ENCODE measurements at places on chromosomes 2 and 18.

DNA sequence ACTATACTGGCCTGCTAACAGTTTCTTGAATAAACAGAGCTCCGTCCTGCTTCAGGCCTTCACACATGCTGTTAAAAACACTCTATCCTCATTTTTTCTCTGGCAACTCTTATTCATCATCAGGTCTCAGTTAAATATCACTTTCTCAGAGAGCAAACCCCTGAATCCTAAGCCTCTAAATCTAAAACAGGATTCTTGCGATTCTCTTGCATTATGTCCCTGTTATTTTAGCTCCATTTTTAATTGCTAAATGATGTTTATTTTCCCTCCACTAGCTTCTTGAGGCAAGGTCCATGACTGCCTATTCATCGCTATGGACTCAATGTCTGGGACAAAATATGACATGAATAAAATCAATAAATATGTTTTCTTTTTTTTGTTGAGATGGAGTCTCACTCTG is 190.7 kb upstream of the SMAD7 start:
- no peak for DNase-seq

GRCh38 chr2:53969285-53969967 is 1.4 kb downstream of the PSME4 start:
- DNase-seq: no peak

DNA sequence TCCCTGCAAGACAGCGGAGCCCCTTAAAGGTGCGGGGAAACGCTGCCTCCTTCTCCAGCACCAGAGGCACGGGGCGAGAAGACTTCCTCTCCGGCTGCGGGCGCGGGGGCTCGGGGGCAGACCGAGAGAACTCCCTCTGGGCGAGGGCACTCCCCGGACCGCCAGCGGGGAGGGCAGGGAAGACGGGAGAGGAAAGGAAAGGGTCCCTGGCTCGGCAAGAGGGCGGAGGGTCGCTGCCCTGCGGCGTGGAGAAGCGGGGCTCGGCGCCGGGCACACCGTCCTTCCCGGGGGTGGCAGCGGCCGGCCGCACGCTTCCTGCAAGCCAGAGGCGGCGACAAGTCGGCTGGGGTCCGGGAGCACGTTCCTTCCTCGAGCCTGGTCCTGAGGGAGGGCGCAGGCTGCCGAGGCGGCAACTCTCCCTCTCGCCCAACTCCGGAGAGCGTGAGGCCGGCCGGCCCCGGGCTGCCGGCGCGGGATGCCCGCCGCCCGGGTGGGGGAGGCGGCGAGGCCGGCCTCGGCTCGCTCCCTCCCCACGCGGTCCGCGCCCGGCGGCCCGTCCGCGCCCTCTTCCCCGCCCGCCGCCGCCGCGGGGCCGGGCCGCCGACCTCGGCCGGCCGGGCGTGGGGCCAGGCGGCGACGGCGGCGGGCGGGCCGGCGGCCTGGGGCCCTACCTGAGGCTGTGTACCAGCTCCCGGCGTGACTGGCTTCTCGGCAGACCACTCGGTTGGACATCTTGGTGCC is 1.1 kb downstream of the MEMO1 start:
- peak; percentile 10 for DNase-seq

- no peak for DNase-seq
Observed at GRCh38 chr2:186126181-186126580, 359.9 kb upstream of the ZC3H15 start.

DNA sequence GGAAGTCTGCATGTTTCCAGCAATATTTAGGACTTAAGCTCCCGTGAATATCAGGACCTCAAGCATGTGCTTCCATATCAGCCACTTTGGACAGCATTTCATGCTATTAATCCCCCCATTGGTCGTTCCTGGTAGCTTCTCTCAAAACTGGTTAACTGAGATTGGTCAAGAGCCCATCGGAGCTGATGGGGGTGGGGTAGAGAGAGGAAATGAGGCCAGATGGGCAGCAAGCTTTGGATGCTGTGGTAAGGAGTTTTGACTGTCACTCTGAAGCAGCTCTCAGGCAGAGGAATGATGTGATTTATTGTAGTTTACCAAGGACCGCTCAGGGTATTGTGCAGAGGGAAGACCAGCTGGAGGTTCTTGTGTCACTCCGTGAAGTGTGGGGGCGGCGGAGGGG is 81.8 kb downstream of the FAM168B start:
- DNase-seq: no peak

DNA sequence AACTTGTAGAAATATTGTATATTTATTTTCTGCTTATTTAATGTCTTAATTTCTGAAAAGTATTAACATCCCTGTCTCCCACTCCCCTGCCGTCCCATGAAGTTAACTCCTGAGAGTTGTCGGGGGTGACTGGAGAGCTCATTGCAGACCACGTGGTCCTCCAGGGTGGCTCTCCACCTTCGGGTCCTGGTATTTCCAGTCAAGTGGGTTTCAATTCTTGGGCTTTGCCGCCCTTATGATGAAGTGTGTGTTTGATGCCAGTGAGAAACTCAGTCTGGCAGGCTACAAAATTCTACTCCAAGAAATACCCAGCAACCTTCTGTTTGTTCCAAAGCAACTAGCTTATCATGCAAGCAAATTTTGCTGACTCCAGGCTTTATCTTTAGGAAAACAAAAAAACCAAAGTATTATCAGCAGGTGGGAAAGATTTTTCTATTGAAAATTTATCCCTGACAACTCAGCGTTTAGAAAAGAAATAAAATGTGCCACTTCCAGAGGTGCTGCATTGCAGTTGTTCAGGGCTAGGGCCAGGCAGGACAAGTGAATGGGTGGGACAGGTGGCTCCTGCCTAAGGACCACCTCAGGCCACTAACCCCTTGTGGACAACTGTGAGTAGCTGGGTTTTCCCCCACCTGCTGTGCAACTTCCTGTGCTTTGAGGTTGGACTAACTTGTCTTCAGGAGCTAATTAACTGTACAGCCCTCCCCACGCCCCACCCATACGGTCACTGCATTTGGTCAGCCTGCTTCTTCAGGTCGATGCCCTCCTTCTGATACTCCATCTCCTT is 46.6 kb downstream of the BCL2L11 start:
- no peak for DNase-seq

- no peak for DNase-seq
Observed at GRCh38 chr2:168184681-168185513, 62.5 kb downstream of the STK39 start.

- DNase-seq: peak; percentile 37
Observed at GRCh38 chr2:196259507-196260481, 88.4 kb upstream of the STK17B start.

GRCh38 chr2:75608684-75609333 is 37.8 kb upstream of the MRPL19 start:
- no peak for DNase-seq

- DNase-seq: no peak
Observed at GRCh38 chr2:187819624-187820023, 265.4 kb upstream of the TFPI start.

Measured in stimulated activated CD8-positive, alpha-beta memory T cell treated with anti-CD3 and anti-CD28 coated beads, Interleukin-15, amount 100 ng/mL, for 4 hours (primary cell).